ENCODE measurements at places on chromosomes 7 and 10.
A peak's percentile ranks its signal among the peaks of the same experiment; 100 is the strongest.

DNA sequence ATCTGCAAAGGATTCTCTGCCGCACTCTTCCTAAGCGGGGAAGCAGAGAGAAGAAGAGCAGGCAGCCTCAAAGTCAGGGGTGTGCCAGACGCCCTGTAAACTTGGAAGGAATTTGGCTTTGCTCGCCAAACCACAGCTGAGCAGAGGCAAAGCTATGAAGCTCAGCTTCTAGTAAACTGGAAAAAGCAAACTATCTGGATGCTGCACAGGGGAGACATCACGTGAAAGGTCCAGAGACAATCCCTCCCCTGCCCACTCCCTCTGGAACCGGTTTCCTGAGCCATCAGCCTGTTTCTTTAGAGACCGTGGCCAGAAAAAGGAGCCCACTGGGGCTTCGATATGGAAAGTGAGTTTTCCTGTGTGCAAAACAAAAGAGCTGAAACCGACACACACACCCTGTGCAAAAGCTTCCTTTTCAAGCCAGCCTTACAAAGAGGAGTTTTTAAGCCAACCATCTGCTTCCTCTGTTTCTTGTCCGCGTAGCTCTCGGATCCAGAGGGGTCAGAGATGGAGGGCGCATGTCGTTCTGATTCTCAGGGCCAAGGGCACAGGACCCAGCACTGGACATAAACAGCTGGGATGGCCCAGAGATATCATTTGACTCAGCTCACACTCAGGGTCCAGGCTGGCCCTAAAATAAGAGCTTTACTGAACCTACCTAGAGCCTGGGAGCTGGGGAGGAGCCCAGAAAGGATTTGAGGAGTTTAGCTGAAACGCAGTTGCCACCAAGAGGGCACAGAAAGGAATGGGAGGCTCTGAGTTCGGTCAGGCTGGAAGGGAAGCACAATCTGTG is 58.2 kb upstream of the DNAAF5 start:
- no peak for DNase-seq

DNA sequence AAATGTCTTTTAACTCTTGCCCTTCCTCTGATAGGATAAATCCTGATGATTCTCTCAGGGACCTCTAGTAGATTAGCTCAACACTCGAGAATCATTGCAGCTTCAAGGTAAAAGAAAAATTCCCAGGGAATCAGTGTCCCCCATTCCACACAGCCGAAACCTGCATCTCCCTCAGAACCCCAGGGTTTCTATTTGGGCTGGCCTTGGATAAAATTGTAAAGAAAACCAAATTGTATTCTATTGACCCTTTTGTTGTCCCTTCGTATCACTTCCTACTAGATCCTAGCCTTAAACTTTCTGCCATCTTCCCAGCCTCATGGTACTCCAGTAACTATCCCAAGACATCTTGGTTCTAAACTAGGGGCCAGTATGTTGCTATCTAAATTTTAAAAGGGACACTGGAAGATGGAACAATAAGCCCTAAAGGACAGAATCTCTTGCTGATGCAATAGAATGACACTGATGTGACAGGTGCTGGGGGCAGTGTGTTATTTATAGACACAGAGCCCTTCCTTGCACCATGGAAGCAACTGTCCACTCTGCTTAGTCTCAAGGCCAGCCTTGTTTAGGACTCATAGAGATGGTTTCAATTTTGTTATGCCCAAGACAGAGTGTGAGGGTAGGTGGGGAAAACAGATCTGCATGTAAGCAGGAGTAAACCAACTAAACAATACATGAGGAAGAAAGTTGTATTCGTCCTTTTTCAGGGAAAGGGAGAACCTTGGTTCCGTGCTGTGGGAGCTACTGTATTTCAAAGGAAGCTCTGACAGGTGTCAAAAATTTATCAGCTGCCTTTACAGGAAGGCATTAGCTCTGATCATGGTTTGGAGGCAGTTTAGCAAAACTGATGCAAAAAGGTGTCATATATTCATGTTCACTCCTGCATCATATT is 7.6 kb downstream of the ASB15 start:
- DNase-seq, result no peak

- peak; percentile 32 for DNase-seq
Observed at GRCh38 chr7:106071999-106072714, 40.0 kb downstream of the SYPL1 start.

GRCh38 chr10:50536617-50537240 is 87.0 kb downstream of the SGMS1 start:
- DNase-seq, result no peak

DNA sequence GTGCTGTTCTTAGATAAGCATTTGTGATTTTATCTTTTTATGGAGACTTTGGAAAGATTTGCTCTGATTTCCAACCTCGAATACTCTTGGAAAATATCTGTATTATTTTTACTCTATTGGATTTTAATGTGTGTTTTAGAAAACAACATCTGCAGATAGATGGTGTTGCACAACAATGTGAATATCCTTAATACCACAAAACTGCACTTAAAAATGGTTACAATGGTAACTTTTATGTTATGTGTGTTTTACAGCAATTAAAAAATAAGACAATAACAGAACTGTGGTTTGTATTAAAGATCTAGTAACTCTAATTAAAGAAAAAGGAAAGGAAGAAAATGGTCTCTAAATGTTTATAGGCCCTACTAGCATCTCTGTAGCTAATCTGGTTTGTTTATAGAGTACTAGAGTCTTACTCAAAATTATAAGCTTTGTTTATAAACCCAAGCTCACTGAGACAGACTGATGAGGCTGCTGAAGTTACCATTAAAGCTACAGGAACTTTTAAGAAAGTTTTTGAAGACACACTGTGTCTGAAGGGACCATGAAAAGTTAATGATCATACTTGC is 74.6 kb upstream of the CC2D2B start:
- no peak for DNase-seq

- DNase-seq, result no peak
Observed at GRCh38 chr7:88089561-88089960, 130.3 kb downstream of the SRI start.

GRCh38 chr10:32377458-32378259 is 30.7 kb upstream of the EPC1 start:
- DNase-seq, result no peak

DNA sequence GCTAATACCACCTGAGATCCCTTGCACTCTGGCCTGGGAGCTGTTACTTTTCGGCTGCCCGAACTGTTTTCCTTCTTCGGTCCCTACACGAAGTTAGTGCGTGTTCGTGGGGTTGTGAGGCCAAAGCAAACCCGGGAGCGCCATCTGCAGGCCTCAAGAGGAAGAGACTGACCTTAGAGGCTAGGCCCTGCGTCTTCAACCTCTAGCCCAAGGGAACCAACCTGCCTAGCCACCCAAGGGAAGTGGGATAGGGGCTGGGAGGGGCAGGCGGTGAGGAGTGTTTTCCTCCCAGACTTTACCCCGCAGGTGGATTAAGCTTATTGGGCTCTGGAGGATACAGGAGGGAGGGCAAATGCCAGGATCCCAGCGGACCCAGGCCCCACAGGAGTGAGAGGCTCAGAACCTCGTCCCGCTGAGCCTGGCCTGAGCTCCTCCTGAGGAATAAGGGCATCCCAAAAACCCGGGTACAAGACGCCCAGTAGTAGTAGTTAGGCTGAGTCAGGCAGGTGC is 1.7 kb upstream of the PAX2 start:
- DNase-seq, result no peak
